NCI-H460 (cell line): ENCODE measurements at places on chromosomes 13 and 19. TPM values are rescaled to one million over a fixed set of nuclear protein-coding genes. Genes with fewer than 3 reads are reported as not detected.

The EHD2 gene
- 0.87 and 1.0 TPM in 2 replicates for total RNA-seq

The SNRPD2 gene
- total RNA-seq, result 213 and 246 TPM in 2 replicates

The SHC2 gene
- 0.58 and 1.1 TPM in 2 replicates for total RNA-seq

DNA sequence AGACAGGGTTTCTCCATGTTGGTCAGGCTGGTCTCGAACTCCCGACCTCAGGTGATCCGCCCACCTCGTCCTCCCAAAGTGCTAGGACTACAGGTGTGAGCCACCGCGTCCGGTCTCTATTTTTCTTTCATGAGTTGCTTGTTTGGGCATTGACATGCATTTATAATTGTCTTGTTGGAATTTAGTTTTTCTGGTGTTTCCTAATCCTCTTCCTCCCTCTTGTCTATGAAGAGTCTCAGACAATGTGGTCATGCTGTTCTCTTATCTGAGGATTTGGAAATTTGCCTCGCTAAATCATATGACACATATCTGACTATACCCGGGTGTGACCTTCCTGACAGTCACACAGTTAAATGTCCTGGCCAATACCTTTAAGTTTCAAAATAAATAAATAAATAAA is 7.4 kb upstream of the CEACAM18 start:
- DNase-seq, result no peak

DNA sequence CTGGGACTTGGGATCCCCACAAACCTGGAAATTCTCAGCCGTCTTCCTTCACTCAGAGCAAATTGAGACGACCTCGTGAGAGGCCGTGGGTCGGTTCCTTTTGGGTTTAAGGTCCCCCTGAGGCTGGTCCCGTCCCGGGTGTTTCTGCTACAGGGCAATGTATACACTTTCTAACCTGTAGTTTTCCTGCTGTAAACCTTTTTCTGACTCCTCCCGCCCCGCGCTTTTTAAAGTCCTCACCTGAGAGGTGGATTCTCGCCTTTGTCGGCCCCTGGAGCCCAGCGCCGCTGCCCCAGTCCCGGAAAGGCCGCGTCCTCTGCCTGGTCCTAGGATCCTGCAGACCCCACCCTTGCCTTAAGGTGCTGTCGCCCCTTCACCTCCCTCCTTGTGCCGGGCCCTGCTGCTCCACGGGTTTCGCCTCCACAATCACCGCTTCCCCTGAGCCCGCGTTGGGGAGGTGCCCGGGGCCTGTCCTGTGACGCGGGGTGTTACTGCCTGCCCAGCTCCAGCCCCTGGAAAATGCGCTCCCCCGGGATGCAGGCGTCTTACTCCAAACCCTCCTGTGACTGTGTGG is 391 bp downstream of the ZNF761 start:
- DNase-seq, result no peak

DNA sequence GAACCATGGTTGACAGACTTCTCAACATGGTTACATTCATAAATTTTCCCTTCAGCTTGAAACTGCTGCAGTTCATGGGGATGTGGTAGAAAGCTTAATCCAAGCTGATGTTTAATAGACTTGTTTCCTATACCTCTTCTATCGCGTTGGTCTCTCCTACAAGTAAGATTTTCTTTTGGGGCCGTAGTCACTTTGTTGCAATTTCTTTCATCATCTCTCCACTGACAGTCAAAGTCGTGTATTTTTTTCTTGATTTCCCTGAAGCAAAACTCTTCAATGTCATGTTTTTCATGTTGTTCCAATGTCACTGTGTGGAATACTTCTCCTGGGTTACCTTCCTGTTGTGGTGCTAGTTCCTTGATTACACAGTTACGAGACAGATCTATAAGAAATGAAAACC is 6.3 kb upstream of the ZNF160 start:
- no peak for DNase-seq

DNA sequence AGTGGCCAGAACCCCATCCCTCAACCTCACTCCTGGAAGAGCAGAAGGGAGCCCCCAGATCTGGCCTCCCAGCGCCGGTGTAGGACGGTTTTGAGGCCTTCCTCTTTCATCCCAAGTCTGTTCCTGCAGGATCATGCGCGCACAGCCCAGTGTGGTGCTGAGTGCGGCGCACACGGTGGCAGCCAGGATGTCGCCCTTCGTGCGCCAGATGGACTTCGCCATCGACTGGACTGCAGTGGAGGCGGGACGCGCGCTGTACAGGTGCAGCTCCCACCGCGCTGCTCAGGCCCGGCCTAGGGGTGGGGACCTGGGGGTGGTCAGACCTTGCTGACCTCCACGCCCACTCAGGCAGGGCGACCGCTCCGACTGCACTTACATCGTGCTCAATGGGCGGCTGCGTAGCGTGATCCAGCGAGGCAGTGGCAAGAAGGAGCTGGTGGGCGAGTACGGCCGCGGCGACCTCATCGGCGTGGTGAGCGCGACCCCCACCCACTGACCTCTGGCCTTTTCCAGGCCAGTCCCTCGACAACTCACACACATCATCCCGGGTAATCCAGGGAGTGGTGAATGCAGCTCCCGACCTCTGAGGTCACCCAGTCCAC is 14.8 kb downstream of the PNPLA6 start:
- DNase-seq, result no peak

DNA sequence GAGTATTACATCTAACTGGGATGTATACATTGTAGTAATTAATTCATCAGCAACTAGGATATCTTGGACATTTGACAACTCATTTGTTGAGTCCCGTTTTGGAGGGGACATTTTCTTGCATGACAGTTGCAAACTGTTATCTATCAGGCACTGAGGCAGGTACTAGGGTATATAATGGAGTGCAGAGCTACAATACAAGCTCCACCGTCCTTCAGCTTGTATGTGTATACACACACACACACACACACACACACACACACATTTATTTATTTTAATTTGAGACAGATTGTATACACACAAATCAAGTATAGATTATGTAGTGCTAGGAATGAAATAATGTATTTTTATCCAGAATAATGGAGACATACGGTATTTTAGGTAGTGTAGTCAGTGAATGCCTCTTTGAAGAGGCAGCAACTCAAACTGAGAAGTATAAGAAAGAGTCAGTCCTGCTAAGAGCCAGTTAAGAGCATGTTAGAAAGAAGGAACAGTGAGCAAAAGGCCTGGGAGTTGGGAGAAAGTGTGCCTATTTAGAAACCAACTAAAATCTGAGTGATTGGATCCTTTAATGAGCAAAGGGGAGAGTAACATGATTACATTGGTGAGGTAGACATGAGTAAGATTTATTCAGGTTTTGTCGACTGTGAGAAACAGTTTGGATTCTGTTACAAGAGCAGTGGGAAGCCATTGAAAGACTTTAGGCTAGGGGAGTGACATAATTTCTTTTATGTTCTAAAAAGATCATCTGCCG is 74.5 kb downstream of the NBEA start:
- no peak for DNase-seq

GRCh38 chr13:103276775-103277498 is 210.7 kb upstream of the SLC10A2 start:
- DNase-seq, result no peak

GRCh38 chr13:81563091-81563490 is 1222.2 kb upstream of the SPRY2 start:
- DNase-seq, result no peak

DNA sequence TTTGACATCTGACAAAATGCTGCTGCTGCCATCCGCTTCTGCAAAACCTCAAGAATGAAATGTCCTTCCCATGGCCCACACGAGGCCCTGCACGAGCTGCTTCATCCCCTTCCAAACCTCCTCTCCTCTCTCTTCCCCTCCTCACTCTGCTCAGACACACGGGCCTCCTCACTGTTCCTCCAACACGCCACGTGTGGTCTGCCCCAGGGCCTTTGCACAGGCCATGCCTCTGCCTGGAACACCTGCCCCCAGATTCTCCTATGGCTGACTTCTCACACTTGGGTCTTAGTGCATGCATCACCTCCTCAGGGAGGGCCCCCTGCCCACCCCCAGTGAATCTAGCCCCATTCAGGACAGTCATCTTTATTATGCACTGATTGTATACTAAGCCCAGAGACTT is 15.9 kb downstream of the NRTN start:
- no peak for DNase-seq

DNA sequence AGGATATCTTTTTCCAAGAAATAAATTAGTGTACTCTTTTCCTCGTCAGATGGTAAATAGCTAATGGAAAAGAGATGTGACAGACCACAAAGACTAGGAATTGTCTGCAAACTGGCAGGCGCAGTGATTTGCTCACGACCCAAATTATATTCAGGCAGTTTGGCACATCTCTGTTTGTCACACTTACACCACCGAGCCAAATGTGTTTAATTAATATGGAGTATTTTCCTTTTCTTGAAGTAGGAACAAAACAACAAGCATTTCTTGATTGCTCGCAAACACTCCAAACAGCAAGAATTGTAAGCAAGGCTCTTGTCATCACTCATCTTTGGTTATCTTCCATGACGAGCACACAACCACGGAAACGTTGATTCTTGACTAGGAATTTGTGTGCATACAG is 884.2 kb downstream of the PCDH9 start:
- no peak for DNase-seq

DNA sequence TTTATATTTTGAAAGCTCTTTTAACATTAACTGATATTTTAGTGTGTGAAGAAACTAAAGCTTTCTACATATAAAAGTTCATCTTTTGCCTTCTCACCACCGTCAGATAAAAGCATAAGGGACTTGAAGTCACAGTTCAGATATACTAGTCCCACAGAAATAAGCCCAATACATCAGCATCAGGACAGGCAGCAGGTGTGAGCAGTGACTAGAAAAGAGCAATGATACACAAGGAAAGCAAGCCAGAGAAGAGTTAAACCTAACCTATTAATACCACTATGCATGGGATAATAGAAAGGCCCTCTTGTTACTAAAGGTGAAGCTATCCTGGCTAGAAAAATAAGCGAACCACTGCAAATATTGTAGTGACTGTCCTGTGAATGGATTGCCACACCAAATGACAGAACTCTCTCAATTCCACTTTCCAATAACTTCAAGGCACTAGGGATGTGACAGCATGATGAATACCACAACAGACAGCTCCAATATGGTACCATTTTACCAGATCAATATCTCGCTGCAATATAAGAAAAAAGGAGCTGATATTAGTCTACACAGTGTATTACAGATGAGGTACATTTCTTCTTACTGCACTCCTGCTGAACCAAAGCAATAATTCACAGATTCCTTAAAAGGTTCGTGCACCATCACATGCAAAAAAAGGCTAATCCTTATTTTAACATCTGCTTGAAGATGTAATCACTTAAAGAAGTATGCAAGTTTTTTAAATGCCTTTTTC is 114.1 kb downstream of the DACH1 start:
- DNase-seq, result no peak

- DNase-seq, result no peak
Measured at GRCh38 chr19:54297759-54298305, 15.1 kb downstream of the LILRA5 start.

DNA sequence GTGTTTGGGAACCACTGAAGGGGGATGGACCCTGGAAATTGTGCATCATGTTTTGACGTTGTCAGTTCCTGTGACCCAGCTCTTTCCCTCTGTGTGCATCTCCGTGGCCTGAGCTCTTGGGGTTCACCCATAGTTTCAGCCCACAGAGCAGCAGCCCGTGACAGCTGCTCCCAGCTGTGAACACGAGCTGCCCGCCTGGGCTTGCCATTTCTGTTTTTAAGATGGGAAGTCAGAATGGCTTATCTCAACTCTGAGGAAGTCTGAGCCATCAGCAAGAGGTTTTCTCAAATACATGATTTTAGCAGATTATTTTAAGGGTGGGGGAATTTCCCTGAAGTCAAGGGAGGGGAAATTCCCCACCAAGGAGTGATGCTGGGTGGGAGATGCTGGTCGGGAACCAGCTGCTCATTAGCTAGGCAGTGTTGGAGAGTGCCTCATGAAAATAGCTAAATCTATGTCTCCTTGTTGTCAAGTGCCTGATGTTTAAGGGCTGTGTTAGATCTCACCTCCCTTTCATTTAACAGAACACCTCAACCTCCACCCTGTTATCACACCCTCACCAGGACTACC is 34.8 kb upstream of the C1QTNF9 start:
- no peak for DNase-seq

- DNase-seq, result no peak
Measured at GRCh38 chr13:112940236-112940635, 28.8 kb upstream of the MCF2L start.

DNA sequence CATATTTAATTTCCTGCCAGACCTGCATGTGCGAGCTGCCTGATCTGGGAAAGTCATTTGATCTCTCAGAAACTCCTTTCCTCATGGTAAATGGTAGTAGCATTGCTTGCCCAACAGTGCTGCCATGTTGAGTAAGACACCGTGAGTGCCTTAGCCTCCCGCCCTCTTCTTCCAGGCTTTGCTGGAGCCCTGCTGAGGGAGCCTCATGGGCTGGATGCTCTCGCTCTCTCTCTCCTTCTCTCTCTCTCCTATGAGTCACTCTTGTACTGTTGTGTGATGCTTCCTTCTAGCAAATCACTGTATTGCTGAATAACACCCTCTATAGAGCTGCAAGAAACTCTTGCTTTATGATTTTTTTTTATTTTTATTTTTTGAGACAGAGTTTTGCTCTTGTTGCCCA is 365.5 kb downstream of the UQCRFS1 start:
- DNase-seq, result no peak
